ENCODE measurements at places on chromosomes 5 and 9.

DNA sequence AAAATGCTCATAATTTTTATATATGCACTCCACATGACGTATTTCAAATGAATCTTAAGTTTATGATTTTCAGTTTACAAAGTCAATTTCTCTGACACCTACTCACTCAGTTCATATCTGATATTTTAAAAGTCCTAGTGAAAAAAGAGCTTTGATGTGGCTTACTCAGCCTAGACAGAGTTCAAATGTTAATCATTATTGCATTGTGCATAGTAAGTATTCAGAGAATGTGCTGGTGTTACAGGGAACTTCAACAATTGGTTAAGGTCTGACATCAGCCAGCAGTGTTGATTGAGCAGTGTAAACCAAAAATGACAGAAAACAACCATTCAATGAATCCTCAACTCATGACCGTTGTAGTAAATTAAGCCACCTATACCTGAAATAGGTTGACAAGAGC is 147.2 kb upstream of the LHFPL2 start:
- no peak for DNase-seq

DNA sequence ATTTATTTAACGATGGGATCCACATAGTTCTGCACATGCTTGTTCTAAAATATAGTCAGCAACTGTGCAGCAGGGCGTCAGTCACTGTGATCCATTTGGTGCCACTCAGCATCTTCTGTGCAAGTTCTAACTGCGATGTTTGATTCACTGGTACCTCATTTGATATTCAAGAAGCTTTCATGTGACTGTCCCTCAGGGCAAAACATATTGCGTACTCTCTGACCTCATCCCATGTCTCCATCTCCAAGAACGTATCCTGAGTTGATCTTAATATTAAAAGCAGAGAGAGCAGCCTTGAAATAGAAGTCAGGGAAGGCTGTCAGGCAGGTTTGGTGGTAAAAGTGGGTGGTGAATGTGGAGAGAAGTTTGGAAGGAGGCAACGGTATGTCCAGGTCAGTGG is 116.5 kb upstream of the ATP10B start:
- DNase-seq: no peak

GRCh38 chr5:181044662-181045305 is 4.7 kb downstream of the BTNL9 start:
- no peak for DNase-seq

DNA sequence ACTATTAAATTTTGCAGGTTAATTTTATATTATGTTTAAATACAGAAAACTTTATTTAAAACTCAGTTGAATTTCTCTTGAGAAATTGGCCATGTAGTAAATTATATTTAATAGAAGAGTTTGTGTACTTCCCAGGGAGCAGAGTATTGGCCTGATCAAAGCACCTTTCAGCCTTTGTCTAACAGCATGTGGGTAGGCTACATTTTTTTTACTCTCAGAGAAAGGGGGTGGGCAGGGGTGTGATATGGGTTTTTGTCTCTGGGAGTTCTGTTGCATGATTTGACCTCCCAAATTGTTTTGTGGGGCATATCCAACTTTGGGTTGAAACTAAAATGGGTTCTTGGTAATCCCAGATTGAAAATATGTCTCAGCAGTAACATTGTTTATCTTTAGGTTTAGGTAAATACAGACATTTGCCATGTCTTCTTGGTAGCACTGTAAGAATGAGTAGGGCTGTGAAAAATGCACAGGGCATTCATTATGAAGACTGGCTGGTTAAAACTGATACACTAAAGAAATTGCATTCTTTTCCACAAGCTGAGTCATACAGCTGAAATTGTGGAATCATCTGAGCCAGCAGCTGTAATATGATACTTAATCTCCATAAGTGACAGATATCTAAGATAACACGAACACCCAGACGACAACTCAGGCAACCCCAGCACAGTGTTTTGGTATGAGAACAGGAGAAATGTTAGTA is 75.4 kb upstream of the CDKN2B start:
- DNase-seq: no peak

GRCh38 chr9:87805259-87805658 is 77.4 kb upstream of the SPATA31E1 start:
- no peak for DNase-seq

DNA sequence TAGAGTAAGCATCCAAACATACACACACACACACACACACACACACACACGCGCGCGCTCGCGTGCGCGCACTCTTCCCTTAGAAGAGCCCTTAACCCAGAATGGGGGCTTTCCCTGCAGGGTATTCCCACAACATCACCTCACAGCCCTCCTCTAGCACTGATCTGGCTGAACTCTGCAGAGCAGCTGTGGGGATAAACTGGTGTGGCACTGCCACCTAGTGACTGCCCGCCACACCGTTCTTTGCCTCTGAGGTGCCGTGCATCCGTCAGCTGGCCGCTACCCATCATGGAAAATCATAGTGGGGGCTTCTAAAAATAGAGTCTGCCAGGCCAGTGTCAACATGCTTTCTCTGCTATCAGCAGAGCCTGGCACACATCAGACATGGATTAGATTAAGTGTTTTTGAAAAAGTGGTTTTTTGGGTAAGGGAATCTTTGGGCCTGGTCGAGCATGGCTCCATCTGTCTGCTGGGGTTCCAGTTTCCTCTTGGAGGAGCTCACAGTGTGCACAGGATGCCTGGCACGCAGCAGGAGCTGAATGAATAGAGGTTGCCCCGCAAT is 88.1 kb downstream of the KCNN2 start:
- no peak for DNase-seq

GRCh38 chr5:159825551-159826051 is 90.7 kb upstream of the ADRA1B start:
- no peak for DNase-seq

DNA sequence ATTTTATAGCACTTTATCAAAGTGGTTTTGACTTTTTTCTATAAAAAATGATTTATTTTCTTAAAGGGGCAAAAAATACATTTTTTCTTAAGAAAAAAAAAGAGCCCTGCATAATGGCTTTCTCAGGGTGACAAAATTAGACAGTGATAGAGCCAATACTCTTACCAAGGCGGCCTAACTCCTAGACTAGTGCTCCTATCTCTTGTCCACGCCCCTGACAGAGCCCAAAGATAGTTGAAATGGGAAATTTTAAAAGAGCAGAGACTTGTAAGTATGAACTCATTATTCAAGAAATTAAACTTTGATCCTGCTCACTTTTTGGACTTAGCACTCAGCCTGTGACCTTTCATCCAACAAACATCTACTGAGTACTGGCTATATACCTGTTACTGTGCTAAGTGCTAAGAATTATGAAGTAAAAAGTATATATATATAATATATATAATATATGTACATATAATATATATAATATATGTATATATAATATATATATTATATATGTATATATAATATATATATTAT is 1.2 kb downstream of the INVS start:
- no peak for DNase-seq

Data from SIG-M5 (cell line).